ENCODE measurements at places on chromosomes 13 and 19.

- no peak for DNase-seq
These were observed 11.8 kb upstream of the CEACAM1 start for GRCh38 chr19:42540071-42540553.

- DNase-seq, result no peak
These were observed 1.1 kb downstream of the RYR1 start for GRCh38 chr19:38434549-38435051.

DNA sequence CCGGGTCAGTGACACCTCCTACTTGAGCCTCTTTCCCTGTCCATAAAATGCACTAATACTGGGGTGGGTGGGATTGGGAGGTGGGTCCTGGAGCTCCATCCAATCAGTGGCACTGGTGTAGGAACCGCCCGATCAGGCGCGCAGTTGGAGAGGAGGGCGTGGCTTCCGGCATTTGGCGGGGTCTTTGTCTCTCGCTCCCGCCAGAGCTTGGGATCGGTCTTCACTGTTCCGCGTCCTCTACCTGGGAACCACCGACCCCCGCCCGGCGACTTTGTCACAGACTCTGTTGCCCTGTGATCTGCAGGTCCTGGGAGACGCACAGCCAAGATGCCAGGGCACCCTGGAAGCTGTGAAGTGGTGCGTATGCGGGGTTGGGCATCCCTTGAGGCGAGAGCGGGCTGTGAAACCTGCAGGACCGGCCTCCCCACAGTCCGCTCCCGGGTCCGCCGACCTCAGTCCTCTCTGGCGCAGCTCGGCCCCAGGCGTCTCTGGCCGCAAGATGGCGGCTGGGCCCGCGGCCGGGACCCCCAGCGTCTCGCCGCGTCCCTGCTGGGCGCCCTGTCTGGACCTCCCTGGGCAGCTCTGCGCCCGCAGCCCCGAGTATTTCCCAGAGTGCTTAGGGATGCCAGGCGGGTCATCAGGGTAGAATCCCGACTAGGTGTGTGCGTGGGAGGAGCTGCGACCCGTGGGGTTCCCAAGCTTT is 41.6 kb upstream of the ZNF730 start:
- peak; percentile 64 for DNase-seq

GRCh38 chr13:75365724-75366173 is 116.2 kb downstream of the TBC1D4 start:
- no peak for DNase-seq

DNA sequence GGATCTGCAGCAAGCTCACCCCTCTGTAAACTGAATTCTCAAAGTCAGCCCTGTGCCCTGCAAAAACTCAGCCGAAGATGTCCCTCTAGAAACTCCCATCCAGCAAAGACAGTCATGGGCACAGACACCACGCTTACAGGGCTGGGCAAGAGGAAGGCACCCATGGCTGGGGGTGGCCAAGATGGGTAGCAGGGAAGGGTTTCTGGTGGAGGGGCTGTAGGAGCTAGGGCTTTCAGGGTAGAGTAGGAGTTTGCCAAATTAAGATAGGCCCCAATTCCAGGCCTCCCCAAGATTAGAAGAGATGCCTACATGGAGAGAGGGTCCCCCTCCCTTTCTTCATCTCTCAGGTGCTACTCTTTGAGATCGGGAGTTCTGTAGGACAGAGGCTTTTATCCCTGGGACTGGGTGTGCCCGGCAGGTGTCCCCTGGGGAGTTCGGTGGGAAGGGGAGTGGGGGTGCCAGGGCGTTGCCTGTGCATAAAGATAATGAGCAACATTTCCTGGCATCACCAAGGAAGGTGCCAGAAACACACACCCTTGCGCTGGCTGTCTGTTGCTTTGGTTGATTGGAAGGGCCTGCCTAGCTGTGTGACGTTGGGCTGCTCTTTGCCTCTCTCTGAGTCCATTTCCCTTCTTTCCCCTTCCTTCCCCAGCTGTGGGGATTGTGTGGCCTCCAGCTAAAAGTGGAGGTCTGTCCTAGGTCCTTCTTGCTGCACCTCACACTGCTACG is 9.4 kb downstream of the NRTN start:
- no peak for DNase-seq

- DNase-seq, result no peak
These were observed 618 bp downstream of the TMEM38A start for GRCh38 chr19:16661480-16662034.

DNA sequence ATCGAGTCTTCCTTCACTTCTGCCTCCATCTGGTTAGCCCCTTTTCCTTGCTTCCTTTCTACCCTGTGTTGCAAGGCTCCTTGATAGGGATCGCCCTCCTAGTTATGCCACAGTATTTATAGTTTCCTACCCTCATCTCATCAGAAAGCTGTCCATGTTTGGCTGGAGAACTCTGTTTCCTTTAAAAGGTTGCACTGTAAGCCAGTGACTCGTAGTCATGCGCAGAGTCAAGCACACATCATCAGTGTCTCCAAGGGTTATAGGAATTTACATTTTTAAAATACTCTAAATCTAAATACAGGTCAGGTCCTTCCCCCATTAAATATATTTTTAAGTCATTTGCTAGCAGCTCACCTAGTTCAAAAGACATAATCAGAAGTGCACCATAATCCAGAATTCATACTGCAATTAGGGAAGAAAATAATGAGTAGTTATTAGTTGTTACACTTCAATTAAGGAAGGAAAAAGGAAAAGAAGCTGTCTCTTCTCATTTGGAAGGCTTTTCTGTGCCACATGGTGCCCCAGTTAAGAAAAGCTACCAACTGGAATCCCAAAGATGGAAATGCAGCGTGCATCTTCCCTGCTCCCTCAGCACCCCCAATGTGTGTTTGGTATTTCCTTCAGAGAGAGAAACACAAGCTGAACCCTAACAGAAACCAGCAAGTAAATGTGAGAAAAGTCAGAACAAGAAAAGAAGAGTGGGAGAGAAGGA is 81.0 kb downstream of the GPR12 start:
- no peak for DNase-seq

- peak; percentile 12 for DNase-seq
These were observed 870 bp downstream of the ZNF44 start for GRCh38 chr19:12293777-12294248.

DNA sequence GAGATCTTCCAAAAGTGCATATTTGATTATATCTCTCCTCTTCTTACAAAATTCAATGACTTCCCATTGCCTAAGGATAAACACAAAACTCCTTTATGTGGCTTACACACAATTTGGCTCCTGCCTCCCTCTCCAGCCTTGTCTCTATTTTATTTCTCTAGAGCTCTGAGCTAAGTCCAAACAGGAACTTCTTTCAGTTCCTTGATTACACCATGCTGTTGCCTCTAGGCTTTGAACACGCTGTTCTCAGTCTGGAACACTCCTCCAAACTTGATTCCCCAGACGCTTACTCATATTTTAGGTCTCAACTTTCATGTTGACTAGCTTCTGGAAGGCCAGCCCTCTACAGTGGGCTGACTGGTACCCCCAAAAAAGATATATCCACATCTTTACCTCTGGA is 258.5 kb downstream of the COG6 start:
- no peak for DNase-seq

DNA sequence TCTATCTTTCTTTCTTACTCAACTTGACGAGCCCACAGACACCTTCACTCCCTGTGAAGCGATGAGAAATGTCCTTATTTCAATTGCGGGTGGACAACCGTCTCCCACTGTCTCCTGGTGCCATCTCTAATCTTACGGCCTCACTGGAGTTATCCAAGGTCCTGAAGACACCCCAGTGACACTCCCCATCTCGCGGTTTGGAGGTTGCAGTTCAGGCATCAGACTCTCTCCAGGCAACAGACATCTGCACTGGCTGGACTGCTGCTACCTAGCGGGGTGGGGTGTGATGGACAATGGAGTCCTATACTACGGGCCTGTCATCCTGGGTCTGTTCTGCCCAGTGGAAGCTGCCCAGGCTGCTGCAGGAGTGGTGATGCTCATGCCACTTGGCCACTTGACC is 18.3 kb upstream of the IRS2 start:
- DNase-seq, result no peak

DNA sequence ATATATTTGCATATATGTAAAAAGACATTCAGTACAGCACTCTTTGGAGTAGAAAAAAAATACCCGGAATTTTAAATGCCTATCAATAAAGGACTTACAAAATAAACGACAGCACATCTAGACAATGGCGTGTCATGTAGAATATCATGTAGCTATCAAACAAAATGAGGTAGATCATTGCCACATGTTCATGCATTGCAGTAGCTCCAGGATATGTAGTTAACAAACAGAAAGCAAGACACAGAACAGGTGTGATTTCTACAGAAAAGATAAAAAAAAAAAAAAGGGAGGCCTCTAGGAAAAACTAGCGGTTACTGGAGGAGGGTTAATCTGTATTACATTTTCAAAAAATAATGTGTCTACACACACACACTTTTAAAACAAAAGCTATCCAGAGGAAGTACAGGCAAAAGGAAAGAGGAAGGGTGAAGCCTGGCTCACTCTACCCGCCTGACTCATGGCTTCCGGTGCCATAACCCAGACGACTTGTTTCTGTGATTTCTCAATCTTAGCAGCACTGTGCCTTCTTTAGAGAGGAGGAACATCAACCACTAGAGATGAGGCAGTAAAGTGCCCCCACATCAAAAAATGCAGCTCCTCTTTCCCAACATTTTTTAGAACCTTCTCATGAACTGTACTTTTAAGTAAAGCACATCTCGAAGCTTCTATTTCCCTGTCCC is 6.9 kb downstream of the KCTD12 start:
- DNase-seq, result no peak

GRCh38 chr13:112175162-112176075 is 108.5 kb downstream of the SOX1 start:
- no peak for DNase-seq

GRCh38 chr13:109533350-109533749 is 253.0 kb downstream of the IRS2 start:
- no peak for DNase-seq

GRCh38 chr13:19023115-19023514 is 158.5 kb downstream of the TUBA3C start:
- DNase-seq, result no peak

DNA sequence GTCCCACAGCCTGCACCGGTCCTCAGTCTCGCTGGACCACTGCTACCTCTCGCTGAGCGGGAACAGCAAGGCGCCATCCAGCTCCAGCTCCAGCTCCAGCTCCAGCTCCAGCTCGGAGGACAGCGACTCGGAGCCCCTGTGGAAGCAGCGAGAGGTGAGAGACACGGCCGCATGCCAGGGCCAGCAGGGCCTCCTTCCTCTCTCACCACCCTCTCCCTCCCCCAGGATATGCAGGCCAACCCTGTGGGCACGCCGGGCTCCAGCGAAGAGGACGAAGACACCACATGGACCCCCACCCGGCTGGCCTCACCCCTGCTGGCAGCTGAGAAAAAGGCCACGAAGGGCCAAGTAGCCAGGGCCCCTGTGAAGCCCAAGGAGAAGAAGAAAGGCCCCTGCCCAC is 7.3 kb downstream of the SIX5 start:
- DNase-seq, result no peak

- no peak for DNase-seq
These were observed 3.0 kb downstream of the TTYH1 start for GRCh38 chr19:54418030-54418929.

GRCh38 chr19:18322318-18322758 is 538 bp downstream of the LSM4 start:
- DNase-seq, result peak; percentile 32

DNA sequence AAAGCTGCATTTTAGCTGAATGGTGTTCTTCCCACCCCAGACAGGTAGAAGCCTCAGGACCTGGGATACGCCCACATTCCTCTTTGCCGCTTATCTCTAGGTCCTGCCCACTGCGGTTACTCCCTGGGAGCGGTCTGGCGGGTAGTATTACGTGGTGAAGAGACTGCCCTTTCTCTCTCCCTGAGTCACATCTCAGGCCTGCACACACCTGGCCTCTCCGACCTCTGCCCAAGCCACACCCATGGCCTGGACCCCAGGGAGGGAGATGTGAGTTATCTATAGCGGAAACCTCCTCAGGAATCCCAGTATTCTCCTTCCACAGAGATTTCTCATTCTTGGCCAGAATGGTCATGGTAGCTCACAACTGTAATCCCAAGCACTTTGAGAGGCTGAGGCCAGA is 17.3 kb downstream of the RHPN2 start:
- DNase-seq, result no peak

DNA sequence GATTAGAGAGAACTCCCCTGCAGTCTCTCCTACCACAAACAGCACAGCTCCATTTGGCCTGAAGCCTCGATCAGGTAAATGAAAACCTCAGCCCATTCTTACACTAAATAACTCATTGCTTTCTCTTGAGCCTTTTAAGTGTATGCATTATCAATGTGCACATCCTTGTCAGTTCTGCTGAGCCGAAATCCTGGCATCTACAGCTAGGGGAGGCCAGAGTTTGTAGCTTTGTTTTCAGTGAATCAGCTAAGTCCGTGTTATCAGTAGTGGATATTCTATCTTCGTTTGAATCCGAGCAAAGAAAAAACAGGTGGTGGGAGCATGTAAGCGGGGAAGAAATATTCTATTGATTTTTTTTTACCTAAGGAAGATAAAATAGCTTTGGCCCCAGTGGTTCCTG is 84.4 kb downstream of the ESD start:
- no peak for DNase-seq

DNA sequence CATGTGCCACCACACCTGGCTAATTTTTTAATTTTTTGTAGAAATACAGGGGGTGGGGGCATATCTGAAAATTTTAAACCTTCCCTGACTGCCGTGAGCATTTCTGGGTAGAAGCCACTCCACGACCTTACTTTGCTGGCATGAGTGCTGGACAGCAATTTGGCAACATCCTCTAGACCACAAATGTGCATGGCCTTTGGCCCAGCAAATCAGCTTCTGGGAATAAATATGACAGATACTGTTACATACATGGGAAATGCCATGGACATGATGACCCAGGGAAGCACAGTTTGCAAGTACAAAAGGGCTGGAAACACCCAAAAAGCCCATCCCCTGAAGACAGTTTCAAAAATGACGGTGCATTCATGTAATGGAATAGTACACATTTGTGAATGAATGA is 3.2 kb upstream of the PVR start:
- no peak for DNase-seq

- DNase-seq, result no peak
These were observed 51.7 kb upstream of the ZNF599 start for GRCh38 chr19:34824686-34825085.

DNA sequence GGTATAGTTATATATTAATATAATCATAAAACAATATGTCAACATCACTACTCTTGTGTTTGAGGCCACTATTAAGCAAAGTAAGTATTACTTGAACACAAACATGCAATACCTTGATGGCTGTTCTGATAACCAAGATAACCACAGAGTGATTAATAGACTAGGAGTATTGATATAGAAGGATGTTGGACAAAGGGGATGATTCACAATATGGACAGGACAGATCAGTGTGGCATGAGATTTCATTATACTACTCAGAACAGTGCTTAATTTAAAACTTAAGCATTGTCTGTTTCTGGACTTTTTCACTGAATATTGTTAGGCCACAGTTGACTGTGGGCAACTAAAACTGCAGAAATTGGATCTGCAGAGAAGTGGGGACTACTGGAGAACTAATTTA is 384.2 kb downstream of the SLITRK1 start:
- no peak for DNase-seq

DNA sequence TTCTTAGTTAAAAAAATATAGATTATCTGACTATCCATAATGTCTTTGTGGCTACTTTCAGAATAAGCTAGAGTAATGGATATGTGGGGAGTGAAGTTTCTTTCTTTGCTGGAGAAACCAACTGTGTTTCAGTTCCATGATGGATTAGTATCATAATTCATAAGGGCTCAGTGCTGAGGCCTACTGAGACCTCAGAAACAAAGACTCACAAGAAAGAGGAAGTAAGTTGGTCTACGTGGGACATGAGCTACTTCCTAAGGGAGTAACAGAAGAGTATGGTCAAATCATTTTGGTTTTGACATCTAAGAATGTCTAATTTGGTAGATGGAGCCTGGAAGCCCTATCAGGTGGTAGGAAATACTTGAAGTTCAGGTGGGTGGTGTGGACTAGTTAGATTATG is 99.0 kb upstream of the HTR2A start:
- no peak for DNase-seq
